ENCODE measurements at places on chromosomes 1 and 21. TPM values are rescaled to one million over a fixed set of nuclear protein-coding genes. Genes with fewer than 3 reads are reported as not detected.
A peak's percentile ranks its signal among the peaks of the same experiment; 100 is the strongest.

DNA sequence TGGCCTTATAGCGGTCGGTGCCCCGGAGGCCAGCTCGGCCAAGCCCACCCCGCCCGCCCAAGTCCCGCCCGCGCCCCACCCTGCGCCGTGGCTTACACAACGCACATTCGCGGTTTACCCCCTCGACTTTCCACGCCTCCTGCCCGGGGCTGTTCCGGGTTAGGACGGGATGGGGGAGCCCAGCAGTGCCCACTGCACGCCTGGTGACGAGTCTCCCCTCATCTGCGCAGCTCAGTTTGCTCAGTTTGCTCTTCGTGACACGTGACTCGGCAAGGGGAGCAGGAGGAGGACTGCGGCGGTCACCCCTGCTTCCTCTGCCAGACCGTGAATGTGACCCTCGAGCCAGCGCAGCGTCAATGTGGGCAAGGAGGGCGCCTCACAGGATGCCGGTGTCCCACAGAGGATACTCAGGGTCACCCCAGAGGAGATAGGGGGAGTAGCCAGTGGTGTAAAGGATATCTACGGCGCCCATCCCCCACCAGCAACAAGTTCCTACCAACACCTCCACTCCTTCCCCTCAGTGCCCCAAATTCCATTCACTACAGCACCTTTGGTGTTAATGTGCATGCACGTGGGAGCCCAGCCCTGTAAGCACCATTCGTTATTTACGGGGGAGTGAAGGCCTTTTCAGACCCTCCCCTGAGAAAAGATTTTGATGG is 350 bp upstream of the S100A6 start:
- peak; percentile 94 for DNase-seq

- DNase-seq, result no peak
These were observed 47.8 kb upstream of the LRRC3 start for GRCh38 chr21:44407493-44407892.

GRCh38 chr1:209406168-209406567 is 177.3 kb upstream of the CAMK1G start:
- no peak for DNase-seq

DNA sequence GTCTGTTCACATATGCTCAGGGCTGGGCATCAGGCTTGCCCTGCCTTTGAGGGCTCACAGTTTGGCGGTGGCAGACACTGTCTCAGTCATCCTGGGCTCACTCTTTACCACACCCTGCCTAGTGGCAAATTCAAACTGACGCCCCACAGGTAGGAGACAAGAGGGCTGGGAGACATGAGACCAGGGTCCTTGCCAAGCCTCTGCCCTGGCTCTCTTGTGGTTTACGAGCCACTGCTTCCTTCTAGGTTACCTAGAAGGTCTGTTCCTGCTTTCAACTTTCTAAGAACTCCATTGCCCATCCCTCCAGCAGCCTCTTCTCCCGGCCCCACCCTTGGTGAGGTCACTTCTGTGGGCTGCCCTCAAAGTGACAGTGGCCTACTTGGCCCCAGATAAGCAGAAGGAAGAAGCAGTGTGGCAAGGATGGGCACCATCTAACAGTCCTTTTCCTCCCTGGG is 10.5 kb downstream of the KIF21B start:
- no peak for DNase-seq

GRCh38 chr1:228097333-228098081 is 5.6 kb downstream of the C1orf35 start:
- no peak for DNase-seq

GRCh38 chr1:1625404-1625775 is 6.6 kb upstream of the MMP23B start:
- DNase-seq, result no peak

DNA sequence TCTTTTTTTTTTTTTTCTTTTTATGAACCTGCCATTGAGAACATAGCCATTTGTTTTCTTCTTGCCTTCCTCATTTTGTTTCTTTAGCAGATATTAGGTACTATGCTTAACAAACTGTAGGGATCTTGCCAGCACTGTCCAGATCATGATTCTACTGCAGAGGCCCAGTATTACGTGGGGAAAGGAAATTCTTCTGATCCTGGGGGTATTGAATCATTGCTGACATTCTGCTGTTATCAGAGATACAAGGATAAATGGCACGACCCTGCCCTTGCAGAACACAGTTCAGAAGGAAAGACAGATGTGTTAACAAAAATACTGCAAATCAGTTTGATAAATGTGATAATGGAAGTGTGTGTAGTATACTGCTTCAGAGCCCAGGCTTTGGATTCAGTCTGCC is 56.2 kb downstream of the BTBD8 start:
- DNase-seq, result no peak

DNA sequence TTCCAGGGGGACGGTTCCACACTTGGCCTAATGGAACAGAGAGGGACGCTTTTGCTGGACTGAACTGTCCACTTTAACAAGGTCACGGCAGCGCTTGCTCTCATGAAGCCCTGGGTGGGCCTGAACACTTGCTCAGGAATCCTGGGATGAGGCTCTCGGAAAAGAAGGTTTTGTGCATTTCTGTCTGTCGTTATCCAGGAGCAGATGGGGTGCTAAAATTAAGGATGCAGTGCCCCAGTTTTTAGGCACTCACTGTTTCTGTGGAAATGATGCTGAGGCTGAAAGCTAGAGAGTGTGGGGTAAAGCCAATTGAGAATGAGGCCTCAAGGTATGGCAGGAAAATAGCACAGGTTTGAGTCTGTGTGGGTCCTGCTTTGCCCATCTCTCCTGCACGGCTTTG is 111.0 kb downstream of the DAB1 start:
- no peak for DNase-seq

TBX15 gene
- total RNA-seq, result 2.2 TPM

Measured in aorta (tissue), 5 donors.